Peyer's patch (tissue), 4 donors: ENCODE measurements at places on chromosomes 3 and 15. TPM values are rescaled to one million over a fixed set of nuclear protein-coding genes. Genes with fewer than 3 reads are reported as not detected.

Gene TNFAIP8L3
- total RNA-seq, result 5.8 TPM

- no peak overlapping the region for H3K27ac ChIP-seq
- H3K27me3 ChIP-seq, result no peaks in the 10 kb centered on the region
- no peak for DNase-seq
- H3K4me1 ChIP-seq, result no peaks in the 10 kb centered on the region
- no peak overlapping the region for H3K4me3 ChIP-seq
- no peaks in the 10 kb centered on the region for H3K36me3 ChIP-seq
Measured at GRCh38 chr3:124520970-124521369, 209.3 kb upstream of the UMPS start.

Gene ZNF385D
- 1.1 TPM for total RNA-seq

Gene FBXL2
- not detected for total RNA-seq

Gene RTP1
- not detected for total RNA-seq

DNA sequence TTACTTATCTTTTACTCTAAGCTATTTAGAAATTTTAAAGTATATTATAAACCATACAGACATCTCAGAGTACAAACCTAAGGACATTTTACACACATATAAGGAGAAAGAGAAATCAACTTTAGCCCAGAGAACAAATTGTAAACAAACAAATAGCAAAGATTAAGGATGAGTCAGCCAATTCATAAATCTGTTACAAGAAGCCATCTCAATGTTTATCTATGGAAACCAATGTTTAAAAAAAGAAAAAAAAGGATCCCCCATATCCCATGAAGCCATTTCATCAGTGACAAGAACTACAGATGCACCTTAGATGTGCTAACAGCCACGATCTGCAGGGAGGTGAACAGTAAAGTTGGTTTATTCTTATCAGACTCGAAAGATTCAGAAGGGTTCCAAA is 437.1 kb downstream of the SHQ1 start:
- no peaks in the 10 kb centered on the region for H3K27me3 ChIP-seq
- no peak for DNase-seq
- no peak overlapping the region for H3K27ac ChIP-seq
- no peak overlapping the region for H3K4me3 ChIP-seq

Gene CSPG5
- not detected for total RNA-seq

DNA sequence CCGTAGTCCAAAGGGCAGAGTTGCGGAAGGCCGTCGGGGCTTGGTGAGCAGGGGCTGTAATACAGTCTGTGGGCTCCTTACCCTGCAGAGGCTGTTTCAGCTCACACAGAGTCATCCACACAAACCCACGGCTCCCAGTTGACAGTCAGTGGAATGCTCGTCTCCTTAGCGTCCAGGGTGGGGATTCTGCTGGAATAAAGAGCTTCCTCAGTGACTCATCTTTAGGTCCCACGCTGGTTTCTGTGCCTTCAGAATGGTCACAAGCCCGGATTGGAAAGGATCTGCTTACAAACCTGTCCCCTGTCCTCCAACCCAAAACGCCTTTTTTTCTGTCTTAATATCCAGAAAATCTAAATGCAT is 201.3 kb upstream of the TPM1 start:
- no peak overlapping the region for H3K27ac ChIP-seq
- no peaks in the 10 kb centered on the region for H3K27me3 ChIP-seq
- no peak overlapping the region for H3K4me3 ChIP-seq
- H3K4me1 ChIP-seq, result peaks cover 6% of the 10 kb centered on the region

GRCh38 chr3:146464783-146465182 is 4.6 kb downstream of the PLSCR2 start:
- no peaks in the 10 kb centered on the region for H3K36me3 ChIP-seq
- no peaks in the 10 kb centered on the region for H3K27me3 ChIP-seq
- DNase-seq, result no peak
- no peaks in the 10 kb centered on the region for H3K4me1 ChIP-seq

- H3K27ac ChIP-seq, result no peak overlapping the region
- H3K36me3 ChIP-seq, result no peaks in the 10 kb centered on the region
- DNase-seq, result no peak
- no peaks in the 10 kb centered on the region for H3K4me1 ChIP-seq
Measured at GRCh38 chr3:52959773-52960172, 62.4 kb upstream of the STIMATE start.
